ENCODE measurements at places on chromosomes 5 and 9.

- H3K27me3 ChIP-seq, result no peaks in the 10 kb centered on the region
- DNase-seq, result peak; percentile 69
- H3K4me1 ChIP-seq, result no peaks in the 10 kb centered on the region
- H3K4me3 ChIP-seq, result no peak overlapping the region
Observed at GRCh38 chr5:147307170-147307569, 72.3 kb downstream of the STK32A start.

DNA sequence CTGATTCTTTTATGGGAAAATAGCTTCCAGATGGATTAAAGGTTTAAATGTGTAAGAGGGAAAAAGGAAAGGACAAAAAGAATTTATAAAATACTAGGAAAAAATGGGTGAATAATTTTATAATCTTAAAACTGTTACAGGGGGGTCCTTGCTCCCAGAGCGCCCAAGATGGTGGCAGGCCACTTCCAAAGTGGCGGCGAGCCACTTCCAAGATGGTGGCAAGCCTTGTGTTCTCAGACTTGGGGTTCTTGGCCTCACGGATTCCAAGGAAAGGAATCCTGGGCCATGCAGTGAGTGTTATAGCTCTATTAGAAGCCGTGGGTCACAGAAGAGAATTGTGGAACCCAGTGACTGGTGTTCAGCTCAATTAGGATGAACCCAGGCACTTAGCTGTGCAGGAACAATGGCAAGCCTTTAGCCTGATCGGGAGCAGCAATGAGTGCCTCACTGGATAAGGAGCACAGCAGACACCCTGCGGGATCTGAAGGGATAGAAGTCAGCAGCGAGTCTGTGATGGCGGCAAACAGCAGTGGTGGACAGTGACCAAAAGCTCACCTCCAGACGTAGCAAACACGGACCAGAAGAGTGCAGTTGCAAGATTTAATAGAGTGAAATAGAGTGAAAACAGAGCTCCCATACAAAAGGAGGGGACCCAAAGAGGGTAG lies 83.2 kb upstream of the SNCAIP start:
- no peak for DNase-seq
- H3K27me3 ChIP-seq, result no peaks in the 10 kb centered on the region
- no peak overlapping the region for H3K4me3 ChIP-seq
- H3K27ac ChIP-seq, result no peak overlapping the region

- no peaks in the 10 kb centered on the region for H3K27me3 ChIP-seq
- no peak for DNase-seq
- no peaks in the 10 kb centered on the region for H3K36me3 ChIP-seq
- peaks cover 5% of the 10 kb centered on the region for H3K4me1 ChIP-seq
- no peak overlapping the region for H3K4me3 ChIP-seq
Observed at GRCh38 chr5:153718713-153719112, 228.2 kb downstream of the GRIA1 start.

DNA sequence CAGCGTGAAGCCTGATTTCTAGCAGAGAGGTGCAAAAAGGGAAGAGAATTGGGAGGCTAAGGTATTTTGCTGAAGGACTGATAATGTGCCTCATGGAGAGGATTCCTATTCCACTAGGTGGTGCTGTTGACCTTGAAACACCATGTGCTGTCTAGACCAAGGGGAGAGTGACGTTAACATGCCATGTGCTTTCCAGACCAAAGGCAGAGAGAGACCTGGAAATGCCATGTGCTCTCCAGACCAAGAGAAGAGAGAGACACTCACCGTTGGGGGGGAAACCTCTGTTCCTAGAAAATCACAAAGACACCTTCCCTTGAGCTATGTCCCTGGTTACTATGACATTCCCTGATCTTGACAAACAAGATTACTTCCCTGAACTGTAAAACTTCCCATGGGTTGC lies 286.0 kb upstream of the TUSC1 start:
- H3K27me3 ChIP-seq, result no peaks in the 10 kb centered on the region
- H3K4me3 ChIP-seq, result no peak overlapping the region
- no peak for DNase-seq
- H3K27ac ChIP-seq, result no peak overlapping the region

DNA sequence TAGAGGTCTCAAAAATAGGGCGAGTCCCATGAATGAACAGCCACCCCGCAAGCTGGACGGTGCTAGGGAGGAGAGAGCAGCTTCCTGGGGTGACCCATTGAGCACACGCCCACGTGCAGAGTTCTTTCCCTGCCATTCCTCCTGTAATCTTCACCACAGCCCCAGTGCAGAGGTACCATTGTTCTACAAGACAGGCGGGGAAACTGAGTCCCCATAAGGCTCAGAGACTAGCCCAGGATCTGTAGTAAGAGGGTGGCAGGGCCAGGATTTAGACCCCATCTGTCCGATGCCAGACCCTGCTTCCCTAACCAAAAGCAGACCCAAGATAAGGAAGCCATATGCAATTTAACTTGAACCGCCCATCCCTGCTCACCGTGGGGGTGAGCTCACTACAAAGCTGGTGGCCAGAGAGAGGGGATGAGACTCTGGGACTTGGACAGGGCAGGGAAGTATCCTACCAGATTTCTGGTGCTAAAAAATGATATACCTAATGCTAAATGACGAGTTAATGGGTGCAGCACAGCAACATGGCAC lies 36.7 kb upstream of the ORM1 start:
- no peak overlapping the region for H3K4me3 ChIP-seq
- H3K36me3 ChIP-seq, result no peaks in the 10 kb centered on the region
- no peaks in the 10 kb centered on the region for H3K4me1 ChIP-seq
- peak; percentile 37 for DNase-seq

GRCh38 chr9:35954942-35955546 lies 2.9 kb downstream of the OR2S2 start:
- peak; percentile 77 for DNase-seq
- no peak overlapping the region for H3K27ac ChIP-seq
- H3K4me1 ChIP-seq, result no peaks in the 10 kb centered on the region
- no peaks in the 10 kb centered on the region for H3K27me3 ChIP-seq
- no peak overlapping the region for H3K4me3 ChIP-seq

DNA sequence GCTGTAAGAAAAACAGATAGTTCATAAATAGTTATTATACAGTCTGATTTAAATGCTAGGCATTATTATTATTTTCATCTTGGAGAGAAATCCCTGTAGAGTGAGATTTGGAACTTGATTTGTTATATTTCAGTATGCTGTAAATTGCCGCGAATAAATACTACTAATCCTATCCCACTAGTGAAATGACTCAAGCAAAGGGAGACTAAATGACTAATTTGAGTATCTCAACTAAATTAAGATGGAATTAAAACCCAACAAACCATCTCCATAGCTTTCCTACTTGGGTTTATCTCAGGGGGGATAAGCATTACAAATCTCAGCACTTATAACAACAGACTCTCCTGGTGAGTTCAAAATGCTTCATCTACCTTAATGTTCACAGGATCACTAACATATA lies 206.0 kb downstream of the MCTP1 start:
- H3K27me3 ChIP-seq, result no peaks in the 10 kb centered on the region
- no peak for DNase-seq
- H3K36me3 ChIP-seq, result no peaks in the 10 kb centered on the region
- no peak overlapping the region for H3K27ac ChIP-seq
- no peaks in the 10 kb centered on the region for H3K4me1 ChIP-seq
- no peak overlapping the region for H3K4me3 ChIP-seq

DNA sequence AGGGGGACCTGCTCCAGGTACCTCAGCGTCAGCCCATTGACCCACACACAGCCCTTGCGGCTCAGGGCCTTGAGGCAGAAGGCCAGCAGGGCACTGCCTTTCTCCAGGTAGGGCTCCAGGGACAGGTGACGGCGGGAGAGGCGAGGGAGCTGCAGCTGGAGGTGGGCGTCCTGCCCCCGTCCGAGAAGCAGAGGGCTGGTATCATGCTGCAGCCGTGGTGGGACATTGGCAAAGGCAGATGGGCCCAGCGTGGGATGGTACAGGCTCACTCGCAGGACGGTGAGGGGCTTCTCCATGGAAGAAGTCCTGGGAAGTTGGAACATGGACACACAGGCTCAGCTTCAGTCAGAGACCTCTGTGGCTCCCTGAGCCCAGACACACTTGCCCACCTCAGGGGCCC lies 2.5 kb upstream of the DCANP1 start:
- H3K4me1 ChIP-seq, result no peaks in the 10 kb centered on the region
- H3K36me3 ChIP-seq, result no peaks in the 10 kb centered on the region
- DNase-seq, result no peak
- no peak overlapping the region for H3K4me3 ChIP-seq

GRCh38 chr5:74285675-74286280 lies 354.8 kb downstream of the ENC1 start:
- H3K36me3 ChIP-seq, result no peaks in the 10 kb centered on the region
- no peak overlapping the region for H3K27ac ChIP-seq
- no peak for DNase-seq
- no peaks in the 10 kb centered on the region for H3K27me3 ChIP-seq
- H3K4me3 ChIP-seq, result no peak overlapping the region
- peaks cover 5% of the 10 kb centered on the region for H3K4me1 ChIP-seq

GRCh38 chr5:2047341-2047927 lies 164.7 kb upstream of the IRX4 start:
- no peaks in the 10 kb centered on the region for H3K36me3 ChIP-seq
- no peak for DNase-seq
- no peaks in the 10 kb centered on the region for H3K27me3 ChIP-seq

- no peak for DNase-seq
- no peaks in the 10 kb centered on the region for H3K27me3 ChIP-seq
- H3K36me3 ChIP-seq, result no peaks in the 10 kb centered on the region
- H3K27ac ChIP-seq, result peak overlapping the region; percentile 66
- no peak overlapping the region for H3K4me3 ChIP-seq
Observed at GRCh38 chr5:110087829-110088228, 398.1 kb downstream of the MAN2A1 start.

GRCh38 chr5:67807439-67807888 lies 408.1 kb upstream of the PIK3R1 start:
- no peak overlapping the region for H3K27ac ChIP-seq
- no peak for DNase-seq
- H3K36me3 ChIP-seq, result no peaks in the 10 kb centered on the region
- H3K27me3 ChIP-seq, result no peaks in the 10 kb centered on the region

GRCh38 chr9:71271602-71272001 lies 150.2 kb upstream of the TRPM3 start:
- no peak for DNase-seq
- no peak overlapping the region for H3K27ac ChIP-seq
- H3K27me3 ChIP-seq, result no peaks in the 10 kb centered on the region
- H3K36me3 ChIP-seq, result no peaks in the 10 kb centered on the region

- no peaks in the 10 kb centered on the region for H3K27me3 ChIP-seq
- H3K27ac ChIP-seq, result no peak overlapping the region
- no peak for DNase-seq
- no peak overlapping the region for H3K4me3 ChIP-seq
- no peaks in the 10 kb centered on the region for H3K4me1 ChIP-seq
Observed at GRCh38 chr9:126490214-126490631, 123.5 kb upstream of the LMX1B start.

DNA sequence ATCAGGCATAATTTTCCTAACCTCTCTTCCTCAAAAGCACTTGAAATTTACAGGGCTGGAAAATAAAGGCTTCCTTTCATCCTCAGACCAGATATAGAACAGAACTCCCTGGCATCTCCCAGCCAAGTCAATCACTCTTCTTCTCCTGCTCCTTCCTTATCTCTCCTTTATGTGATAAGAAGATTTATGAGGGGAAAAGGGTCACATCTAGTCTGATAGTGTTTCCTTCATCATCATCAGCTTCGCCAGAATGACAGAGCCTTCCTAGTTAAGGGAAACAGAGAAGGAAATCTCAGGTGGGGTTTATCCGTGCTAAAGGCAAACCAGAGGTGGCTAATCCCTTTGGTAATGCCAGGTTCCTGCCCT lies 36.2 kb downstream of the LIX1 start:
- DNase-seq, result no peak
- H3K4me3 ChIP-seq, result no peak overlapping the region
- no peaks in the 10 kb centered on the region for H3K27me3 ChIP-seq
- no peaks in the 10 kb centered on the region for H3K4me1 ChIP-seq

GRCh38 chr5:142387024-142387682 lies 62.3 kb upstream of the SPRY4 start:
- no peak overlapping the region for H3K27ac ChIP-seq
- H3K4me1 ChIP-seq, result peaks cover 6% of the 10 kb centered on the region
- no peaks in the 10 kb centered on the region for H3K36me3 ChIP-seq
- DNase-seq, result no peak

DNA sequence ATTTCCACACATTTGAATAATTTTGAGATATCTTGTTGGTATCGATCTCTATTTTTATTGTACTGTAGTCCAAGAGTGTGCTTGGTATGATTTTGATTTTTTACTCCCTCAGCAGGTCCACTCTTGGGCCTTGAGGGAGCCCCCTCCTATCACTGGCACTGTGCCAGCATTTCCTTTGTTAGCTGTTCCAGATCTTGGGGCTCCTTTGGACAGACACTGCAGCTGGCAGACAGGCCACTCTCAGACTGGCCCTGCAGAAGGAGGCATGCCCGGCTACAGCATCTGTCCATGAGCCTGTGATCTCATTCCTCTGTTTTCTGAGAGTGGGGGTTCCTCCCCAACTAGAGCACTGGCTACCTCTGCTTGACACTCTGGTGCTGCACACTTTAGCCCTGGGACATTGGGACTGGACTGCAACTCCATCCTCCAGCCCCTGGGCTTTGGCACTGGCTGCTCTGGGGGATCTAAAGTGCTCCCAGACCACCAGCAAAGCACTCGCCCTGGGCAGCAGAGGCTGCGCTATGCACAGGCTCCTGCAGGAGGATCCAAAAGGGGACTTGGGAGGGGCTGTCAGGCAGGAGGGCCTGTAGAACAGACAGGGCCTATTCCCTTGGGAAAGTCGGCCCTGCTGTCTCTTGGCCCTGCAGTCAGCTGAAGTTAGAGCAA lies 271.3 kb upstream of the DMAC1 start:
- no peak overlapping the region for H3K27ac ChIP-seq
- H3K4me3 ChIP-seq, result no peak overlapping the region
- no peaks in the 10 kb centered on the region for H3K27me3 ChIP-seq
- H3K4me1 ChIP-seq, result no peaks in the 10 kb centered on the region
- no peak for DNase-seq

- H3K4me1 ChIP-seq, result no peaks in the 10 kb centered on the region
- H3K27ac ChIP-seq, result no peak overlapping the region
- no peak for DNase-seq
- no peaks in the 10 kb centered on the region for H3K27me3 ChIP-seq
- no peaks in the 10 kb centered on the region for H3K36me3 ChIP-seq
Observed at GRCh38 chr5:111834926-111835599, 78.1 kb upstream of the NREP start.

GRCh38 chr9:113991714-113992113 lies 86.4 kb downstream of the AMBP start:
- peaks cover 58% of the 10 kb centered on the region for H3K4me1 ChIP-seq
- no peaks in the 10 kb centered on the region for H3K27me3 ChIP-seq
- peak overlapping the region; percentile 44 for H3K27ac ChIP-seq
